ENCODE measurements at places on chromosomes 5 and 9. TPM values are rescaled to one million over a fixed set of nuclear protein-coding genes. Genes with fewer than 3 reads are reported as not detected.

CBY3 gene
- 0.09 TPM for total RNA-seq

SPINK13 gene
- not detected for total RNA-seq

PCDHA2 gene
- total RNA-seq = under 0.01 TPM

PCDHGC5 gene
- 0.52 TPM for total RNA-seq

DNAH5 gene
- 0.17 TPM for total RNA-seq

C5 gene
- total RNA-seq = 0.98 TPM

GPR151 gene
- not detected for total RNA-seq

NCS1 gene
- total RNA-seq = 4.0 TPM

IL9 gene
- total RNA-seq = not detected

NEUROG1 gene
- total RNA-seq = not detected

TMEM174 gene
- total RNA-seq = not detected

ADGRD2 gene
- total RNA-seq = not detected

TEX48 gene
- total RNA-seq = not detected

NR5A1 gene
- total RNA-seq = not detected

TUSC1 gene
- total RNA-seq = 10.3 TPM

Measured in dermis lymphatic vessel endothelial cell (primary cell).